SIG-M5 (cell line): ENCODE measurements at places on chromosomes 3 and 15.

GRCh38 chr3:116863822-116864589 is 154.4 kb downstream of the TUSC7 start:
- no peak for DNase-seq

- no peak for DNase-seq
Measured at GRCh38 chr3:174330303-174330702, 528.8 kb upstream of the NAALADL2 start.

GRCh38 chr3:139096670-139097069 is 52.0 kb upstream of the PRR23C start:
- DNase-seq: no peak

DNA sequence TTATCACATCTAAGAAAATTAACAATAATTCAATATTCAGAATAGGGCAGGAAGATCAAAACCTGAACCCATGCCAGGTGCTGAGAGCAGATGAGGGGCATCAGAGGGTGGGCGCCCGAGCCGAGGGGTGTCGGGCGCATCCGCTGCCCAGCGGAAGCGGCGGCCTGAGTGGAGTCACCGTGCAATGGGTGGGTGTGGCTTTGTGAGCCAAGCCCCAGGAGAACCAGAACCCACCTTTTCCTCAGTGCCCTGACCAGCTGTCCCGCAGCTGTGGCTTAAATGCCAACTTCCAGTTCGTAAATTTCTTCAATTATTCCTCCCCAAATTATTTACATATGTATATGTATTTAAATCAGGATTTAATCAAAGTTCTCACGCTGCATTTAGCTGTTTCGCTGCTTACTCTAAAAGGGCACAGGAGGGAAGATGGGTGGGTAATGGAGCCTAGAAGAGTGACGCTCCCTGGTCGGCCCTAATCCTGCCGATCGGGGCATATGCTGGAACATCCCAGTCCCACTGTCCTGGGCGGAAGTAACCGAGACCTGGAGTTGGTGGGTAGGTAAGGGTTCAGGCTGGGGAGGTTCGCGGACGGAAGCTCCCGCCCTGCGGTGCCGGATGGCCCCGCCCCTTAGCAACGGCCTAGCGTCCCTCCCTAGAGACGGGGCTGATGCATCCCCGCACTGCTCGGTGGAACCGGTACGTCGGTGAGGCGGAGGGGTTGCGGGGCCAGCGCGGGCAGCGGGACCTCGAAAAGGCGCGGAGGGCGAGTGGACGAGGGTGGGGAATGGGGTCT is 1.3 kb downstream of the DNAH1 start:
- no peak for DNase-seq

DNA sequence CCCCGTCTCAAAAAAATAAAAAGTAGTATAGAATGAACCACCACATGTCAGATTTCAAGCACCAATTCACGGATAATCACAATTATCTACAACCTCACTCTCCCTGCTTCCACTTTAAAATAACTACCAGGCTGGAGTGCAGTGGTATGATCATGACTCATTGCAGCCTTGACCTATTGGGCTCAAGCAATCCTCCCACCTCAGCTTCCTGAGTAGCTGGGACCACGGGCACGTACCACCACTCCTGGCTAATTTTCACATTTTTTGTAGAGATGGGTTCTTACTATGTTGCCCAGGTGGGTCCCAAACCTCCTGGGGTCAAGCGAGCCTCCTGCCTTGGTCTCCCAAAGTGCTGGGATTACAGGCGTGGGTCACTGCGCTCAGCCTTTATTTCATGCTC is 38.1 kb upstream of the LDHAL6B start:
- DNase-seq: no peak

DNA sequence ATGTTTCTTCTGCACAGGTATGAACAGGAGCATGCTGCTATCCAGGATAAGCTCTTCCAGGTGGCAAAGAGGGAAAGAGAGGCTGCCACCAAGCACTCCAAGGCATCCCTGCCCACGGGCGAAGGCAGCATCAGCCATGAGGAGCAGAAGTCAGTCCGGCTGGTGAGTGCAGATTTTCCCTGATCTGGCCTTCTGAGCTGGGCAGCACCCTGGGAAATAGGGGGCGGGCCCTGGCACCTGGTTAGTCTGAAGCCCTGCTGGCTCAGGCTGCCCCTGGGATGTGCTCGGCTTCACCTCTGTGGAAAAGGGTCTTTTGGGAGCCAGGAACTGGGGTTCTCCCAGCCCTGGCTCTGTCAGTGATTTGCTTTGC is 29.0 kb downstream of the CHCHD6 start:
- no peak for DNase-seq

DNA sequence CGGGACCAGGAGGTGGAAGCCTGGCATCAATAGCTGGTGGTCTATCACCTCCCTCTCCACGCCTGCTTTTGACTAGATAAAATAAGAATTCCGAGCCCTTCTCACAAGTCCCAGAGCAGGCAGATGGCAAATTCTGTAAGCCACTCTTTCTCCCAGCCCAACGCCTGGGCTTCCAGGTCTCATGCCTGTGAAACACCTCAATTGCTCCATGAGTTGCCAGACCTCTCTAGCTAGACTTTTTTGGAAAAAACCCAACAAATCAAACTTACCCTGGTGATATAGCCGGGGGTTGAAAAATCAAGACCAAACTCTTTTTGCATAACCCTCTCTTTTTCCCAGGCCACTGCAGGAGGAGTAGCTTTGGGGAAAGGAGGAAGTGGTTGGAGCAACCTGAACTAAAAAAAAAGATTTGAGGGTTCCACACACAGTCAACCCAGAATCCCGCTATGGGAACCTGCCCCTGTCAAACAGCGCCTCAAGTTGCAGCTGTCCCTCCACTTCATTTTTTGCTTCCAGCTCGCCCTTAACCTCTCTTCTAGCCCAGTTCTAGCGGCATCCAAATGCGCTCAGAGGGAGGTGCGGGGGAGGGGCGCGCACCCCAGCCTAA is 7.0 kb downstream of the BHLHE40 start:
- no peak for DNase-seq

DNA sequence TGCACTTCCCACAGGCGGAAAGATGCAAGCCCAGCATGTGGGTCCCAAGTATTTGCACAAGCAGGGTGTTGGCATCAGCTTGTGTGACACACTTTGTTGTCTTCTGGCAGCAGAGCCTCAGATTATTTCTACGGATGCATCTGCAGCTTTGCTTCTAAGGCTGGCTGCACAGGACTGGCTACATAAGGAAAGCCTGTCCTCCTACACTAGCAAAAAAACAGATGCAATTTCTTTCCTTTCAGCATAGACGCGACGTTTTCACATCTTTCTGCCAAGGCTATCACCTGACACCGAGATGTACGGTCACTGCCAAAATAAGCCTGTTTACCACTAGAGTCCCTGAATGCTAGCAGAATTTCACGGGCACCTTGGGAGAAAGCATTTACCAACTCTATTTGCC is 13.5 kb downstream of the MRPS11 start:
- DNase-seq: no peak

DNA sequence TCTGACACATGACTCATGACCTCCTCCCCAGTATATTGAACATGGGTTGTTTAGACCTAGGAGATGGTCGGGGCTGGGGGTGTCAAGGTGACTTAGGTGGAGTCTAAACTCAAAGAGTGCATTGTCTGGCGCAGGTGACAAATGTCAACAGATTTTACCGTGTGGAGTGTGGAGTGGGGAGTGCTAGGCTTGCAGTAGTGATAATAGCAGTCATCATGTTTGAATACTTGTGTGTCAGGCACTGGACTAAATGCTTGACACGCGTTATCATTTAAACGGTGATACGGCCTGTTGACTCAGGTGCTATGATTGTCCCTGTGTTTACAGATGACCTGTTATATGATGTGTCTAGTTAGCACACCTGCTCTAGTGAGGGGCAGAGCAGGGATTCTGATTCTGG is 30.8 kb downstream of the MUC20 start:
- DNase-seq: no peak

GRCh38 chr15:39624806-39625205 is 43.9 kb downstream of the THBS1 start:
- no peak for DNase-seq

DNA sequence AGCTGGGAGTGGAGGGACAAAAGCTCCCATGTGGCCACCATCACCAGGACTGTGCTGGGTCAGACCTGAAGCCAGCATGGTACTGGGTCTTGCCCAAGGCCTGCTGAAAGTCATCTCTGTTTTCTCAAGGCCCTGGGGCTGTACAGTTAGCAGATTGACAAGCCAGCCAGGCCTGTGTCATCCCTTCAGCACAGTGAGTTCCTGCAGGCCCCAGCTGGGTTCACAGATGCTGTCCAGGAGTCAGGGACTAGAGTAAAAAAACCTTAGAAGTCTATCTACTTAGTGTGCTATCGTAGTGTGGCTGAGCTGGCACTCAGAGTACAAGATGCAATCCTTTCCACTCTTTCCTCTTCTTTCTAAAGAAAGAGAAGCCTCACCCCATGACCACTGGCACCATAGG is 246.0 kb upstream of the NAALADL2 start:
- no peak for DNase-seq

DNA sequence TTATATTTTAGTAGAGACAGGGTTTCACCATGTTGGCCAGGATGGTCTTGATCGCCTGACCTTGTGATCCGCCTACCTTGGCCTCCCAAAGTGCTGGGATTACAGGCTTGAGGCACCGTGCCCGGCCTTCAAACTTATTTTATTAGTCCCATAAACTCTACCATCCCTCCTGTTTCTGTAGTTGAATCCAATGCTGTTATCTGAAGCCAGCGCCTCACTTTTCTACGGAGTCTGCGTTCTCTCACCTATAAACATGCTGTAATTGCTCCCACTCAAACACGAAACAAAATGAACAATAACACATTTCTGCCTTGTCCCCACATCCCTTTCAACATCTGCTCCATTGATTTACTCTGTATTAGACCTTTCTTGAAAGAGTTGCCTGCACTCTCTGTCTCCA is 222.3 kb upstream of the LRRFIP2 start:
- DNase-seq: no peak

GRCh38 chr3:153173758-153174516 is 11.9 kb downstream of the RAP2B start:
- DNase-seq: no peak

GRCh38 chr15:59236394-59236793 is 29.8 kb downstream of the LDHAL6B start:
- no peak for DNase-seq

GRCh38 chr3:190430906-190431305 is 18.8 kb downstream of the TMEM207 start:
- no peak for DNase-seq

DNA sequence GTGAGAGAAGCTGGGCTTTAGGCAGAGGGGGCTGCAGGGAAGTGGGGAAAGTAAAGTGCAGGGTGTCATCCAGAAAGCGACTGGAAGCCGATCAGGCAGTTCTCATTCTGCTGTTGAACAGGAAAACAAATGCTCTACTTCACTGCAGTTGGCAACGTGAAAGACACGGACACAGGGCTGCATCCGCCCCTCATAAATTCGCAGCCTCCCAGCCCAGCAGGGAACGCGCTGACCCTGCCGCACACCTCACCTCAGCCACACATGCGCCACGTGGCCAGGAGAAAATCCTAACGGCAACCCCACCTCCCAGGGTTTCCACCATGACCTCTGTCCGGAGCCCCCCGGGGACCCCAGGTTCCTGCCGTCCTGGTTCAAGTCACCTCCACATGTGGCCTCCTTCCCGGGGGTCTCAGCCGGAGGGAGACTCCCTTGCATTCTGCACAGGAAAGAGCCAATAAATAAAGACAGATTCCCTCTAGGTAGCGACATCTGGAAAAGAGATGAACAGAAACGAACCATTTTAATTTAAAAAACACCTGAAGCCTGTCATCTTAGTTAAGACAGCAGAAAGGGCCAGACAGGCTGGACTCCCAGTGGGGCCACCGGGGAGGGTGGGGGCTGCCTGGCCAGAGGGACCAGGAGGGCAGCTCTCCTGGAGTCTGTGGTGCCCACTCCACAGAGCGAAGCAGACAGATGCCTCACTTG is 118.7 kb downstream of the TMEM266 start:
- DNase-seq: no peak

DNA sequence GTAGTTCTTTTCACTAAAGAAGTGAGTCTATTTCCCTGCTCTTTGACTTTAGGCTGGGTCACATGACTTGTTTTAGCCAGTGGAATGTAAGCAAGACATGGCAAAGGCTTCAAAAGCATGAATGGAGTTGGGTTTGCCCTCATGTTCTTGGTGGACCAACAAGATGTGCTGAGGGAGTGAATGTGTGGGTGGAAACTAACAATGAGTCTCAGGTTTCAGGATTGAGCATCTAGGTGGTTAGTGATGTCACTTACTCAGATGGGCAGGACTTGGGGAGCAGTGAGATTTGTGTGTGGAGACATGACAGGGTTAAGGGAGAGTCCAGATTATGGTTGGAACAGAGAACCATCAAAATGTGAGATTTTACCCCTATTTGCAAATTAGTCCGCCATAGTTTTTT is 181.4 kb upstream of the UBE2E1 start:
- DNase-seq: no peak

GRCh38 chr3:3196148-3196861 is 16.8 kb upstream of the CRBN start:
- DNase-seq: no peak

DNA sequence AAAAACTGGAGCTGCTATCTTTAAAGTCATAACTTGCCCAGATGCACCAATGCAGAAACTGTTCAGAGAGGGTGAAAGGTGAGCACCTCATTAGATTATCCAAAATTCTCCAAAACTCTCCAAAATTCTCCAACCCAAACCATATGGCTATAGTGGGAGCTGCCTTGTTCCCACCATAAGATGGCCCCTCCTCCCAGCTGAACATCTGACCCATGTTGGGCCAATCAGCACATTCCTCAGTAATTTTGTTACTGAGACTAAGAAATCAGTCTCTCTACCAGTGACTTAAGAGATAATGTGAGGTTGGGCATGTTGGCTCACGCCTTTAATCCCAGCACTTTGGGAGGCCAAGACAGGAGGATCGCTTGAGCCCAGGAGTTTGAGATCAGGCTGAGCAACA is 32.8 kb downstream of the DPH3 start:
- DNase-seq: no peak

DNA sequence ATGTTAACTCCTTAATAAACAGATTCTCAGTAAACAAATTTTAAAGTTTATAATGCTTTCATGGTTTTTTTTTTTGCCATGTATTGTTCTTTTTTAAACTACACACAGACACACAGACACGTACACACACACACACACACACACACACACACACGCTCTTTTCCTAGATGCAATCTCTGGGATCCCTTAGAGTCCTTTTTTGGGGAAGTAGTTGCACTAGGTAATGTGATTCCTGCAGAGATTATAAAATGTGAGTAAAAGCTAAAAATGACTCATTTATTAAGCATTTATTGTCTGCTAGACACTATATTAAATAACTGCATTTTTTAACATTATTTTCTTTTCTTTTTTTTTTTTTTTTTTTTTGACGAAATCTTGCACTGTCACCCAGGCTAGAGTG is 19.9 kb downstream of the NDUFB5 start:
- no peak for DNase-seq

- no peak for DNase-seq
Measured at GRCh38 chr15:91983729-91984340, 130.3 kb downstream of the SLCO3A1 start.

DNA sequence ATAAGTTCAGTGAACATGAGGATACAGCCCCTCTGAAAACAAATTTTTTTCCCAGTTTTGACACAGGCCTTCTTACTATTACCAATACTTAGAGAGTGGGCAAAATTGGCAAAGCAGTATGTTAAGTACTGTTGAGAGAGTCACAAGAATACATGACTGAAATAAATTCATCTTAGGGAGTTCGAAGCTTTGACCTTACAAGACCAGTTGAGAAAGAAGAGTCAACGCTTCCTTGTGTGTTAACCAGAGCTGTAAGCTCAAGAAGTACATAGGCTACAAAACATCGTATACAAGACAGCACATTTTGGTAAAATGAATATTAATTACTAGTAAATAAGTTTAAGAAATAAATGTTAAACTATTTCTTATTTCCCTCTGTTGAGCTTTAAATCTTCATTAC is 164.4 kb upstream of the RORA start:
- DNase-seq: no peak
